ENCODE measurements at places on chromosomes 2 and 18.

GRCh38 chr2:46480562-46480961 lies 1.2 kb downstream of the TMEM247 start:
- DNase-seq, result no peak
- peaks cover 15% of the 10 kb centered on the region for H3K4me1 ChIP-seq
- no peak overlapping the region for H3K4me3 ChIP-seq
- no peak overlapping the region for H3K27ac ChIP-seq
- H3K36me3 ChIP-seq, result no peaks in the 10 kb centered on the region
- H3K27me3 ChIP-seq, result no peaks in the 10 kb centered on the region

- H3K4me3 ChIP-seq, result no peak overlapping the region
- no peak overlapping the region for H3K27ac ChIP-seq
- H3K4me1 ChIP-seq, result no peaks in the 10 kb centered on the region
- H3K36me3 ChIP-seq, result peaks cover 43% of the 10 kb centered on the region
- peak; percentile 45 for DNase-seq
Observed at GRCh38 chr2:61340242-61340641, 130.6 kb downstream of the USP34 start.

DNA sequence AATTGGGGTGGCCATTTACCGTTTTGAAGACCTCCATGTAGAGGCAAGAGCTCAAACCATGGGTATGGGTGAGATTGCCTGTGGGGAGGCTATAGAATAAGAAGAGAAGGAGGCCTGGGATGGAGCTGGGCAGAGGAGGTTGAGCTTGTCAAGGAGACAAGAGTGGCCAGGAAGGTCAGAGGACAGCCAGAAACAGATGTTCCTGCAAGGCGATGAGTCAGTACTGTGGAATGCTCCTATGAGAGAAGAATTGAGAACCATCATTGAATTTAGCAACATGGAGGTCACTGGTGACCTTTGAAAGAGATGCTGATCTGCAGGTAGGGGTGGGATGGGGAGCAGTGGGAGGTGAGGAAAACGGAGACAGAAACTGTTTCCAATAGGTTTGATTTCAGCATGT lies 3.5 kb downstream of the ACSL3 start:
- H3K4me1 ChIP-seq, result peaks cover 38% of the 10 kb centered on the region
- DNase-seq, result peak; percentile 82
- no peak overlapping the region for H3K4me3 ChIP-seq
- H3K27ac ChIP-seq, result no peak overlapping the region

DNA sequence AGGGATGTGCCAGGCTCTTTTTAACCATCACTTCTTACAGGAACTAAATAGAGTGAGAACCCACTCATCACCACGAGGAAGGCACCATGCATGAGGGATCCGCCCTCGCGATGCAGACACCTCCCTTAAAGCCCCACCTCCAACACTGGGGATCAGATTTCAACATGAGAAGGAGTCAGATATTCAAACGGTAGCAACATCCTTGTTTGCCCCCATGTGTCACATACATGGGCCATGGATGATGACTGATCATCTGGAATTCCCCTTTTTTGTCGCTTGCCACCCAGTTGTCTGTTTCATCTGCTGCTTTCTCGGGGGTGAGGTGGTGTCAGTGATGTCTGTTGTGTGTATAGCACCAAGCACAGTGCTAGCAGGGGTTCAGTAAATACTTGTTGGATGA lies 57.9 kb downstream of the NCK2 start:
- H3K36me3 ChIP-seq, result no peaks in the 10 kb centered on the region
- no peak overlapping the region for H3K27ac ChIP-seq
- H3K4me3 ChIP-seq, result no peak overlapping the region
- no peaks in the 10 kb centered on the region for H3K27me3 ChIP-seq
- H3K4me1 ChIP-seq, result peaks cover 22% of the 10 kb centered on the region
